Activated CD4-positive, alpha-beta T cell treated with anti-CD3 and anti-CD28 coated beads, Interleukin-2, amount 10 ng/mL, durations not matched to agents 24 days and 14 days (primary cell): ENCODE measurements at places on chromosomes 6 and 20. TPM values are rescaled to one million over a fixed set of nuclear protein-coding genes. Genes with fewer than 3 reads are reported as not detected.

- no peak for DNase-seq
These were observed 2.3 kb upstream of the ALDH5A1 start for GRCh38 chr6:24492475-24492874.

- no peak for DNase-seq
These were observed 80.0 kb upstream of the ATXN1 start for GRCh38 chr6:16841241-16841640.

- no peak for DNase-seq
These were observed 30.5 kb downstream of the TRIM27 start for GRCh38 chr6:28893172-28893799.

GRCh38 chr20:49338061-49338460 lies 60.2 kb upstream of the ZNFX1 start:
- DNase-seq: no peak

DNA sequence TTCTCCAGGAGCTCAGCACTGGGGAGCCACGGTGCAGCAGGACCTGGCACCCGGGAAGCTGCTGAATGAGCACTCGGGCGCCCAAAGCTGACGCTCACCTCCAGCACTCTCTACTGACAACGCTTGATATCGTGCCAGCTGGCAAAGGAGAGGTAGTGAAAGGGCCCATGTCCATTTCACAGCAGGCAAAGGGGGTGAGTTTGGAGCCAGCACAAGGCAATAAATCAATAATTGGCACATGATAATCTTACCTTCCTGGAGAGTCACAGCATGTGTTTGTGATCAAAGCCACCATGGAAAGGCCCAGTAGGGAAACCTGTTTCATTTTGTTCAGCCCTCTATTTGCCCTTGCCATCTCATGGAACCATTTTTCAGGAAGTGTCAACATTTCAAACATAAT lies 23.3 kb upstream of the SMIM26 start:
- no peak for DNase-seq

DNA sequence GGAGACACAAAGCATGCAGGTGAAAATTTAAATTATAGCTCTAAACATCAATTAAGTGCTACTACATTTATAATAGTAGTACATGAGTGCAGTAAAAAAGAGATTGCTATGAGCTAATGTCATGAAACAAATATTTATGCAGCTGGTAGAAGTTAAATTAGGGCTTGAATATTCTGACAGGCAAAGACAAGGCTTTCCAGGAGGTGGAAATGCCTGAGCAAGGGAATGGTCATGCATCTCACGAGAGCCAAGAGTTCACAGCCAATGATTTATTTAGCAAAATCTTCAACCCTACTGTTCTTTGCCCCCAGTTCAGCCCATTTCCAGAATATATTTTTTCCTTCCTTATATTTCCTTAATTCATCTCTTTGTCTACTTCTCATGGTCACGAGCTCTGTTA lies 128.9 kb downstream of the HIVEP2 start:
- DNase-seq: no peak

DNA sequence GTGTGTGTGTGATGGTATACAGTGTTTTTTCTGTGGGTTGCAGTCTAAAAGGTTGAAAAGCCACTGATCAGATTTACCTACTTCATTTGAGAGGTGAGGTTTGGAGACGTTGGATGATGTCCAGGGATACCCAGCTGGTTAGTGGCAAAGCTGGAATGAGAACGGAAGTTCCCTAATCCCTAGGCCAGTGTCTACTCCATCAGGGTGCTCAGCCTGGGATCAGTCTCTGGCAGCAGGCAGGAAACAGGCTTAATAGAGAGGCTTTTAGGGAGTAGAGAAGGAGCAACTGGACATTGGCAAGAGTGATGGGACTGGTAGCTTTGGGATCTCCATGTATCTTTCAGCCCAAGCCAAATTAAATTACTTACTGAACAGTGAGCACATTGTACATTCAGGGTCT lies 80.7 kb downstream of the C6orf52 start:
- no peak for DNase-seq

GRCh38 chr20:7798176-7798575 lies 142.1 kb downstream of the HAO1 start:
- DNase-seq: no peak

GPR6 gene
- not detected in 2 replicates for total RNA-seq

JAG1 gene
- 1.1 and 1.3 TPM in 2 replicates for total RNA-seq

WFDC5 gene
- total RNA-seq: not detected in 2 replicates

ARMC12 gene
- total RNA-seq: 0.58 and 0.64 TPM in 2 replicates

NRSN1 gene
- not detected in 2 replicates for total RNA-seq
